DND-41 (cell line): ENCODE measurements at places on chromosomes 5 and 9.

- H3K27ac ChIP-seq: peak overlapping the region; percentile 53
- no peak overlapping the region for H3K4me3 ChIP-seq
- no peak for DNase-seq
- no peaks in the 10 kb centered on the region for H3K27me3 ChIP-seq
- peaks cover 25% of the 10 kb centered on the region for H3K4me1 ChIP-seq
- peaks cover 44% of the 10 kb centered on the region for H3K36me3 ChIP-seq
Measured at GRCh38 chr9:89428222-89428761, 69.6 kb downstream of the SEMA4D start.

DNA sequence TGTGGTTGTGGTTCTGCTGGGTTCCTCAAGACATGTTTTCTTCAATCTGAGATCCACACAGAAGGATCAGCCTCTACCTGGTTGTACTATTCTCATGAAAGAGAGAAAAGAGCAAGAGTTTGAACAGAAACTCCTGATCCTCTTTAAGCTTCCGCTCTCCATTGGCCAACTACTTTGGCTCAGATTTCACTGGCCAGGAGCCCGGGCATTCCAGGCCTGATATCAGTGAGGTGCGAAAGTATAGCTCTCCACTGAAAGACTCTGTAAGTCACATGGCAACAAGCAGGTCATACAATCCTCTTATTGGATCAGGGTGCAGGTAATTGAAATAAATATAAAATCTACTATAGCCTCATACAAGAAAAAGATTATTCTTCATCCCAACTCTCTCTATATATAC, 920.5 kb downstream of the TLE4 start:
- H3K4me3 ChIP-seq: no peak overlapping the region
- H3K27me3 ChIP-seq: no peaks in the 10 kb centered on the region
- no peak overlapping the region for H3K27ac ChIP-seq
- DNase-seq: no peak
- H3K36me3 ChIP-seq: no peaks in the 10 kb centered on the region
- H3K4me1 ChIP-seq: peaks cover 8% of the 10 kb centered on the region; the same call in 1 of the 2 replicates

GRCh38 chr5:116600876-116601275, 26.3 kb upstream of the SEMA6A start:
- H3K27ac ChIP-seq: no peak overlapping the region
- no peaks in the 10 kb centered on the region for H3K4me1 ChIP-seq
- no peak for DNase-seq

DNA sequence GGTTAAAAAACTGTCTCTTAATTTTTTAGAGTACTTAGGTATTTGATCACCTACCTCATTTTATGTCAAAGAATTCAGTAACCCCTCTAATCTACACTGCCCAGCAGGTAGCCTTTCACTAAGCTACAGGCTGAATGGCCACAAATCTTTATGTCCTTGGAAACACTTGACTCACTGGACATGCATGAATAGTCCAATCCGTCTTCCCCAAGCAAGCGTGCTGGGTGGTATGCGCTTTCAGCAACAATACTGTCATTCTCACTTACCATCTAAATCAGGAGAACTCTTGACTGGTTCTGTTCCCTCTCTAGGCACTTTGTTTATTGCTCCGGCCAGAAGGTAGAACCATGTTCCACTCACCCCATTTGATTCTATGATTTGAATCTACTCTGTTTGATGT, 73.1 kb downstream of the TRPM3 start:
- no peaks in the 10 kb centered on the region for H3K27me3 ChIP-seq
- H3K36me3 ChIP-seq: no peaks in the 10 kb centered on the region
- H3K4me3 ChIP-seq: no peak overlapping the region

DNA sequence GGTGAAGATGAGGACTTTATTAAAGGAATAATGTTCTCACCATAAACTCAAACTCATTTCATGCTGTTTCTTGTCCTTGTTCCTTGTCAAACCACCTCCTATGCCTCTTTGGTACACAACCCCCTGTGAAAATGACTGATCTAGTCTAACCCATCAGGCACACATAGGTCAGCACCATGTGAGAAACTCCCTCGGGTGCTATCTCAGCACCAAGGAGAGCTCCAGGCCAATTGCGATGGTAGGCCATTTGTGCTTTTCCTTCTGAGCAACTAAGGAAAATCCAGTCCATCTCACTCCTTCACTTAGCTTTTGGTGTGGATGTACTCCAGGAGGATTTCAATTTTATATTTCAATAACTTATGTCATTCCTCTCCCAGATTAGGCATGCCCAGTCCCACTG, 199.8 kb downstream of the ZNF608 start:
- no peaks in the 10 kb centered on the region for H3K27me3 ChIP-seq
- H3K27ac ChIP-seq: no peak overlapping the region
- peak; percentile 48 for DNase-seq
- H3K4me1 ChIP-seq: peaks cover 13% of the 10 kb centered on the region
- no peak overlapping the region for H3K4me3 ChIP-seq

GRCh38 chr9:98034593-98035546, 21.7 kb upstream of the NANS start:
- no peak overlapping the region for H3K27ac ChIP-seq
- peaks cover 6% of the 10 kb centered on the region for H3K4me1 ChIP-seq
- H3K27me3 ChIP-seq: no peaks in the 10 kb centered on the region

GRCh38 chr9:131402738-131403492, 9.0 kb downstream of the PRRC2B start:
- no peak overlapping the region for H3K27ac ChIP-seq
- H3K4me1 ChIP-seq: peaks cover 26% of the 10 kb centered on the region
- H3K27me3 ChIP-seq: no peaks in the 10 kb centered on the region
- no peak overlapping the region for H3K4me3 ChIP-seq

- no peaks in the 10 kb centered on the region for H3K27me3 ChIP-seq
- H3K27ac ChIP-seq: 0 out of 2 replicates have a peak overlapping the region, but pooled peaks have one; percentile 7
- peaks cover 87% of the 10 kb centered on the region for H3K36me3 ChIP-seq
- no peak overlapping the region for H3K4me3 ChIP-seq
Measured at GRCh38 chr5:157286761-157287211, 20.9 kb downstream of the CYFIP2 start.

DNA sequence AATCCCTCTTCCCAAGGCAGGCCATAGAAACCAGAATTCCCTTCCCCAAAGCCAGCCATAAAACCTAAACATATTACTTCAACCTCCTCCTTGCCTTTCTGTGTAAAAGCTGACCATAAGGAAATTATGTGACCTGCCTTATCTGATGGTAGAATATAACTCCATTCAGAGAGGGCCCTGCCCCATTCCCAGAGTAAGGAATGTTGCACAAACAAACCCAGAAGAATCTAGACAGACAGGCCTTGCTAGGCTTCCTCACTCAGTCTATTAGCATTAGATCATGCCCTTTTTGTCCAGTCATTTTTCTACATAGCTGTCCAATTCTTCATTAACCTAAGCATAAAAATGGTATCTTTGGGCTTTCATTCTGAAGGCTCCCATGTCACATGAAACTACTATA, 17.8 kb upstream of the IFNB1 start:
- peaks cover 48% of the 10 kb centered on the region for H3K4me1 ChIP-seq
- no peak for DNase-seq
- H3K27me3 ChIP-seq: no peaks in the 10 kb centered on the region
- no peaks in the 10 kb centered on the region for H3K36me3 ChIP-seq

- H3K27ac ChIP-seq: no peak overlapping the region
- DNase-seq: no peak
- no peak overlapping the region for H3K4me3 ChIP-seq
- H3K36me3 ChIP-seq: no peaks in the 10 kb centered on the region
- H3K4me1 ChIP-seq: peaks cover 4% of the 10 kb centered on the region
- H3K27me3 ChIP-seq: no peaks in the 10 kb centered on the region
Measured at GRCh38 chr9:8261737-8262136, 462.2 kb upstream of the DMAC1 start.

- H3K36me3 ChIP-seq: peaks cover 95% of the 10 kb centered on the region
- H3K4me3 ChIP-seq: no peak overlapping the region
- H3K4me1 ChIP-seq: no peaks in the 10 kb centered on the region
Measured at GRCh38 chr9:89398621-89399020, 80.3 kb downstream of the SECISBP2 start.

DNA sequence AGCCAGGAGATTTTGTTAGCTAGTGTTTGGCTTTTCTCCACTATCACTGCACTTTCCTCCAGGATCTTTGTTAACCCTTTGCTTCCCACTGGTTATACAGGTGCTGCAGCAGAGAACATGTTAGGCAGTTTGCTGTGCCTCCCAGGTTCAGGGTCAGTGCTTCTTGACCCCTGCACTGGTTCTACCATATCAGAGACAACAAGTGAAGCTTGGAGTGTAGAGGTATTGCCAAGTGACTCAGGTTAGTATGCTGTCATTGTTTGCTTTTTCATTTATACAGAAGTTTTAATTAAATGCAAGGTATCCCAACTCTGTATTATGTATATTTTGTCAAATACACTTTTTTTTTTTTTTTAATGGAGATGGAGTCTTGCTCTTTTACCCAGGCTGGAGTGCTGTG, 68.4 kb downstream of the GAPVD1 start:
- DNase-seq: no peak
- H3K27me3 ChIP-seq: no peaks in the 10 kb centered on the region
- H3K4me3 ChIP-seq: no peak overlapping the region
- H3K36me3 ChIP-seq: peaks cover 56% of the 10 kb centered on the region

GRCh38 chr9:34671307-34671706, 8.8 kb upstream of the CCL27 start:
- H3K4me3 ChIP-seq: no peak overlapping the region
- no peak for DNase-seq
- H3K27me3 ChIP-seq: peaks cover 6% of the 10 kb centered on the region
- no peaks in the 10 kb centered on the region for H3K4me1 ChIP-seq

- no peak for DNase-seq
- H3K36me3 ChIP-seq: no peaks in the 10 kb centered on the region
- no peaks in the 10 kb centered on the region for H3K27me3 ChIP-seq
- no peak overlapping the region for H3K27ac ChIP-seq
Measured at GRCh38 chr5:58898538-58898937, 315.7 kb downstream of the RAB3C start.

DNA sequence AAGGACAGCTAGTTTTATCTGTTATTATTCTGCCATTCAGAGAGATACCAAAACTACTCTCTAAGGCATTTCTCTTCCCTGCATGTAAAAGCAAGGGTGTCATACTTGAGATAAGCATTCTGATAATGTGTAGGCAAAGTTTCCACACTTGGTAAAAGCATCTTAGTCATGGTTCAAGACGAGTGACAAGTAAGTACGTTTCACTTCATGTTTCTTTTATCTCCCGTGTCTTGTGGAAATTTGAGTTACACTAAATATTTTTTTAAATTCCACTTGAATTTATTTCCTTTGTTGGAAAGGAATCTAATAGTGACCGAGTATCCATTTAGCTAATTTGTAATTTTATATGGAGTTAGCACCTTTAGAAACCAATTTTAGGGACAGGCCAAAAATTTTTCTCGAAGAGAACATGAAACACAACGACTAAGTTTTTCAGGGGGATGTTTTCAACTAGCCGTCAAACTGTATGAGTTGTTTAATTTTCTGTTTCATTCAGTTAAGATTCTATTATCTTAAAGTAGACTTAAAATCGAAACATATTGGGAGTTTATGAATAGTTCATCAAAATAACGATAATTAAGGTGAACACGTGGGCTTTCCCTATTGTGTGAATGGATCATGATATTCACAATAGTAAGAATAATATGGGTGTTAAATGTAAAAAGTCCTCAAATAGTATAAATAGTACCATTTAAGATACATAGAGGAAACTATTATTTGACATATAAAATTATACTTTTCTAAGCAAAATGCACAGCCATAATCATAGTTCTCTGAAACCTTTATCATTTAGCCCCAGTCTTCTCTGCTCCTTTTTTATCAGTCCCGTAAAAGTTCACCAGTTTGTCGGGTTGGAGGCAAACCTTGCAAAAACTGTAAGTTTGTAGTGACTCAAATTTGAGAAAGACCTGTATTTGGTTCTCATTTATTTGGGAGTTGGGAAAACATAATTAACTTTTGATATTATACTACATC, 1.6 kb downstream of the RFESD start:
- H3K4me1 ChIP-seq: peaks cover 43% of the 10 kb centered on the region
- no peak for DNase-seq
- no peaks in the 10 kb centered on the region for H3K27me3 ChIP-seq
- no peaks in the 10 kb centered on the region for H3K36me3 ChIP-seq

- peaks cover 57% of the 10 kb centered on the region for H3K27me3 ChIP-seq
- no peaks in the 10 kb centered on the region for H3K36me3 ChIP-seq
- H3K4me3 ChIP-seq: no peak overlapping the region
- peaks cover 11% of the 10 kb centered on the region for H3K4me1 ChIP-seq
- DNase-seq: peak; percentile 82
Measured at GRCh38 chr5:38453506-38453905, 102.9 kb downstream of the LIFR start.

GRCh38 chr5:132871459-132872284, 1.8 kb upstream of the LEAP2 start:
- H3K4me1 ChIP-seq: peaks cover 15% of the 10 kb centered on the region
- H3K36me3 ChIP-seq: peaks cover 66% of the 10 kb centered on the region
- H3K27ac ChIP-seq: no peak overlapping the region
- no peaks in the 10 kb centered on the region for H3K27me3 ChIP-seq
- no peak for DNase-seq
- no peak overlapping the region for H3K4me3 ChIP-seq

- no peaks in the 10 kb centered on the region for H3K4me1 ChIP-seq
- H3K27ac ChIP-seq: no peak overlapping the region
- DNase-seq: no peak
Measured at GRCh38 chr5:178106556-178107239, 6.6 kb upstream of the N4BP3 start.

- H3K4me3 ChIP-seq: no peak overlapping the region
- no peaks in the 10 kb centered on the region for H3K27me3 ChIP-seq
- no peaks in the 10 kb centered on the region for H3K36me3 ChIP-seq
- H3K4me1 ChIP-seq: no peaks in the 10 kb centered on the region
- H3K27ac ChIP-seq: no peak overlapping the region
Measured at GRCh38 chr9:89116064-89116804, 62.4 kb downstream of the SHC3 start.

- H3K27me3 ChIP-seq: no peaks in the 10 kb centered on the region
- H3K36me3 ChIP-seq: no peaks in the 10 kb centered on the region
- peak; percentile 42 for DNase-seq
- no peak overlapping the region for H3K27ac ChIP-seq
Measured at GRCh38 chr9:16679327-16679821, 191.1 kb downstream of the BNC2 start.

- no peaks in the 10 kb centered on the region for H3K4me1 ChIP-seq
- H3K27ac ChIP-seq: no peak overlapping the region
- H3K4me3 ChIP-seq: no peak overlapping the region
- peaks cover 5% of the 10 kb centered on the region for H3K27me3 ChIP-seq
Measured at GRCh38 chr5:35067985-35068384, 20.2 kb upstream of the AGXT2 start.

- H3K4me1 ChIP-seq: peaks cover 19% of the 10 kb centered on the region
- H3K27me3 ChIP-seq: no peaks in the 10 kb centered on the region
- H3K27ac ChIP-seq: no peak overlapping the region
- no peak for DNase-seq
- no peak overlapping the region for H3K4me3 ChIP-seq
Measured at GRCh38 chr9:129840034-129840433, 4.8 kb downstream of the USP20 start.

GRCh38 chr9:116700882-116701865, 14.1 kb downstream of the TRIM32 start:
- no peaks in the 10 kb centered on the region for H3K27me3 ChIP-seq
- peaks cover 29% of the 10 kb centered on the region for H3K36me3 ChIP-seq

DNA sequence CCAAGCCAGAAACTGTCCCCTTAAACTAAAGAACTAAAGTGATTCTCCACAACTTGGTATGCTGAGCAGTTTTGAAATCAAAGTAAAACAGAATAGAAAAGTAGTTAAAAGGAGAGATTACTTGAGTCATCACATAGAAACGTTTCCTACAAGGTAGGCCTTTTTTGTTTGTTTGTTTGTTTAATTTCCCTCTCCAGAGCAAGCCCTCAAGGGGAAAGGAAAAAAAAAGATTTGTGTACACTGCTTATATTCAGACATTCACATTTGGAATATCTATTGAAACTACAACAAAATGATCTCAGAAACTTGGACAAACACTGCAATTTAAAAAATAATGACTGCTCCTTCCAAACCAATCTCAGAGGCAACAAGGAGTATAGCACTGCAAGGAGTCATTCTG, 304.7 kb upstream of the NREP start:
- H3K36me3 ChIP-seq: no peaks in the 10 kb centered on the region
- DNase-seq: no peak
- no peaks in the 10 kb centered on the region for H3K27me3 ChIP-seq
- no peak overlapping the region for H3K27ac ChIP-seq
